ENCODE measurements at places on chromosomes 2 and 18.

GRCh38 chr2:62227386-62228075, 31.6 kb downstream of the B3GNT2 start:
- DNase-seq = no peak

GRCh38 chr18:65049586-65049985, 701.2 kb upstream of the CDH7 start:
- no peak for DNase-seq

DNA sequence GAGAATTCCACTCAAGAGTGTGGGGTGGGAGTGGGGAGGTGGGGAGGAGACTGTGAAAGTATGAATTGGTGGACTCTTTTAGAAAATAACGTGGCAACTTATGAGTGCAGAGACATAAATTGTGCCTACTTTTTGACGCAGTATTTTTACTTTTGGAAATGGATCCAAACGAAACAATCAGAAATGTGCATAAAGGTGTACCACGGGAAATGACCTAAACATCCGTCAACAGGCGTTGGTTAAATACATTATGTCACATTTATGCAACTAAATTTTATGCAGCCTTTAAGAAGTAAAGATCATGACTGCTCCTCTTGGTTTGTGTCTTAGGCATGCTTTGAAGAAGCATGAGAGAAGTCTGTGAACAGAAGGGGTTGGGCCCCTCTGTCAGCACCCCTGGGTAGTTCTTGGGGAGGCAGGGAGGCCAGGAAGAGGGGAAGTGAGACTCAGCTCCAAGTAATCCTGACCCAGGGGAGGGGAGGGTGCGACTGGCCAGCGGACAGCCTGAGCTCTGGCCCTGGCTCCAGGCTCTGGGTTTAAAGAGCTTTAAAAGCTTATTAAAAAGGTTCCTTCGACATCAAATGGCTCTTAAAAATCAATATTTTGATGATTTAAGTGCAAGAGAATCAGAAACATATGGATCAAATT, 126.4 kb upstream of the HAAO start:
- no peak for DNase-seq

GRCh38 chr2:18117592-18117991, 239.1 kb downstream of the KCNS3 start:
- DNase-seq = no peak

DNA sequence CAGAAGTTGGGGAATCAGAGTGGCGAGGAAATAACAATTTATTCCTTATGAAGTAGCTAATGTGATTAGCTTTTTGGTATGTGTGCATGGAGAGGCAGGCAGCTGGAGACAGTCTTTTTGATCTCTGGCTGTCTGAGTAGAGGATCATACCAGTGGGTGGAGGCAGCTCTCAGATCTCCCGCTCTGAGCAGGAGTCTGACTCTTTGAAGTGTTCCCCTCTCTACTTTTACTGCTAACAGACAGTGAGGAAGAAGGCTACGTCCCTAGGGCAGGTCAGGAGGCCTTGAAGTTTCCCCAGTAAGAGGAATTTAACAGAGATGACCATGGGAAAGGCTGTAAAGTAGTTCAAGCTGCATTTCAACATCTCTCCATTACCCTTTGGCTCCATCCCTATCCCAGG, 111.9 kb upstream of the REG3A start:
- DNase-seq = no peak

GRCh38 chr2:177584030-177584692, 191.6 kb downstream of the AGPS start:
- no peak for DNase-seq

DNA sequence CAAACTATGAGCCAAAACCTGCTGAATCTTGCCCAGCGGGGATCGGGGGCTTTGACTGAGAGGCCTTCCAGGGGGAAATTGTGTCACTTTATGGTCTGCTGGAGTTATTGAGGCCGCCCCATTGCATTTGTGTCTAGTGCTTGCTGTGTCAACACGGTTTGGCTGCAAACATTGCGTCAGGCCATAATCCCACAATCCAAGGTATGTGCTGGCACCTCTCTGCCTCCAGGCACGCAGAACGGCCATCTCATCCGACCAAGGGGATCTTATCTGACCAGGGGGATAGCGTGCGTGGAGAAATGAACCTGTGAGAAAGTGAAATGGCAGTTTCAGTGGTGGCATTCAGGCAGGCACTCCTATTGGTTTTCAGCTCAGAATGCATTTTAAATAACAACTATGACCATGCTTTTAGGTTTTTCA, 18.1 kb upstream of the LYPD6B start:
- no peak for DNase-seq

DNA sequence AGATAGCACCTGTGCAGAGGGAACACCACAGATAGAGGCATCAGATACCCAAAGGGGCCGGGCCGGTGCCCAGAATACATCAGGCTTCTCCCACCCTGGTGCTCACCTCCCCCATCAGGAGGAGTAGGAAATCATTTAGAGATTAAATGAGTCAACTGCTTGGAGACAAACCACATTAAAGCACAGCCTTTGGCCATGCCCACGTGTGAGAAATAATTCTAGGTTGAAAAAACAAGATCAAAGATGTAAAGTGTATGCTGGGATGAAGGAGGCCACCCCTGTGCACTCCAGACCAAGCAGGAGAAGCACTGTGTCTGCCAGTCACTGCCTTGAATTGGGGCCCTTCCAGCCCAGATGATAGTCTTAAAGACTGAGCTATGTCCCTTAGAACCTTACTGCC, 152.8 kb upstream of the ACAA2 start:
- no peak for DNase-seq

GRCh38 chr18:11149441-11150270, at the start of gene PIEZO2:
PIEZO2 (minus strand) TSS chr18:11149569; CDS start chr18:11148588, 981 bp downstream.
- no peak for DNase-seq

GRCh38 chr18:50707855-50708469, 111.9 kb downstream of the MRO start:
- no peak for DNase-seq

GRCh38 chr2:62991605-62992004, 59.0 kb upstream of the OTX1 start:
- no peak for DNase-seq

GRCh38 chr2:20126040-20126439, 74.6 kb upstream of the LAPTM4A start:
- DNase-seq = no peak

- no peak for DNase-seq
Observed at GRCh38 chr2:191512216-191512835, 165.6 kb upstream of the NABP1 start.

DNA sequence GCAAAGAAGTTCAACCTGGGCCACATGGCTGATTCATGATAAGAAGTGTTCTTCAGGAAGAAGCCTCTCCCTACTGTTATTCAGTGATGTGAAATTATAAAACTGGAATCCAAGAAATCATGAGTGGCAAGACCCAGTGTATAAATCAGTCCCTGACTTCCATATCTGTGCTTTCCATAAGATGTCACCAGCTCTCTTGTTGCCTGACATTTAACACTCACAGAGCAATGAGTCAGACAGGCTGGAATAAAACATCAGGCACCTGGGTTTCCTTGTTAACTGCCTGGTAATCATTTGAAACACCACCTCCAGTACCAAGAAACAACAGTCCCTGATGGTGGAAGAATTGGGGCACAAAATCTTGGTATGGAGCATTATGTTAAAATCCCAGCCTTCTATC, 76.1 kb downstream of the SCG2 start:
- no peak for DNase-seq

All from activated naive CD4-positive, alpha-beta T cell (primary cell).